ENCODE measurements at places on chromosomes 2 and 18.

- no peak for DNase-seq
These were observed 61.7 kb downstream of the KCMF1 start for GRCh38 chr2:85032621-85033020.

DNA sequence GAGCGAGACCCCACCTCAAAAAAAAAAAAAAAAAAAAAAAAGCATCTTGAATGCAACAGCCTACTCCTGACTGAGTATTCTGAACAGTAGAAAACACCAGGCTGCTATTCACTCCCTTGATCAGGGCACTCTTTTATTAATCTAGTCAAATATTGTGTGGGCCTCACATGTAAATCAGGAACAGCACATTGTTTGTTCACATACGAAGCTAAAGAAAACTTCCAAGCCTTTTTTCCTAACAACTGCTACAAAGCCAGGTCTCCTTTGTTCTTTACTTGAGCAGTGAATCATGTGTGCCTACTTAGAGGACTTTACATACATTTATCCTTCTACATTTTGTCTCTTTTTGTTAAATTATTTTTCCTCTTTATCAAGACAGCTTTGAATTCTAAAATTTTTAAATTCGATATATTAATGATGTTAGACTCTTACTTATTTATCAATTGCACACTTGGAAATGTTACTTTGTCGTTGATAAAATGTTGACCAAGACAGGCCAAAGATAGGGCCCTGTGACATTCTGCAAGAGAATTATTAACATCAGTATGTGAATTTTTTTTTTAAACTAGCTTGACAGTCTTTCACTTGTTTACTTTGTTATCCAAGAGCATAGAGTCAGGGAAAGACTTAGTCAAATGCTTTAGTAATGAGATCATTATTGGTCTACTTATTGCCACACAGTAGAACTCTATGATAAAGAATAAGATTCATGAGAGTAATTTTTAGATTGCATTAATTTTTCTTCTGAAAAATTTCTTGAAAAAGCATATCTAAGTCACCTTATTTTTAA is 13.2 kb downstream of the SPATS2L start:
- DNase-seq, result no peak

- no peak for DNase-seq
These were observed 61.3 kb downstream of the NABP1 start for GRCh38 chr2:191739194-191739593.

DNA sequence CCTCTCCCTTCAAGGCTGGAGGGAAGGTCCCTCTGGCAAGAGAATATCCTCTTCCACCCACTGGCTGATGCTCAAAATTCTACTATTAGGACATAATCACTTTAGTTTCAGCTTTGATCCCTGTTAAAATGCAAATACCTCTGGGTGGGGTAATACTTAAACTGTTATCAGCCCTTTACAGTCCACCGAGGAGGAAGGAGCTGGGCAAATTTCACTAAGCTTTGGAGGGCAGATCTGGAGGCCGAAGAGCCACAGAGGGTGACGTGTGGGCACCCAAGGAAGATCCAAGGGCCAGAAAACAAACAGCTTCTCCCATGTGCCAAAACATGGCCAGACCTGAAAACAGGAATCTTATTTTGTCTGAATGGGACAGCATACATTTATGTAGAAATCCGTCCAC is 74.6 kb upstream of the BCL11A start:
- DNase-seq, result no peak

DNA sequence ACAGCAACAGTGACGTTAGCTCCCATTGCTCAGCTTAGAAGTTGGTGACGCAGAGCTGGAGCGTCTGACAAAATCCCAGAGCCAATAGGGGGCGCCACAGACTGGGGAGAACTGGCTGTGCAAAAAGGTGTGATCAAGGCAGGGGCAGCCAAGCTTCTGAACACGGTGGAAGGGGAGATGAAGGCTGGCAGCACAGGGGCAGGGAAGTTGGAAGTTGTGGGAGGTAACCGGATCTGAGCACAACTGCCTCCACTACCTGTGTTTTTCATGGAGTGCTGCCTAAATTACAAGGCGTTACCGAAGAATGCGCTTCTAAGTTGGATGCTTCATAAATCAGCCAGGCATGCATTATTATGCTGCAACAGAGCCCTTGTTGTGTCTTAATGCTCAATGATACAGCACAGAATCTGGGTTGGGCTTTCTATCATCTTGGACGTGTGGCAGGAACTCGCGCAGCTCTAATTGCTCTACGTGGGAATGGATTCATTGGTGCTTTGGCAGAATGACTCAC is 370.0 kb downstream of the SLC4A3 start:
- peak; percentile 50 for DNase-seq

GRCh38 chr18:33269223-33269622 is 171.3 kb downstream of the CCDC178 start:
- no peak for DNase-seq

DNA sequence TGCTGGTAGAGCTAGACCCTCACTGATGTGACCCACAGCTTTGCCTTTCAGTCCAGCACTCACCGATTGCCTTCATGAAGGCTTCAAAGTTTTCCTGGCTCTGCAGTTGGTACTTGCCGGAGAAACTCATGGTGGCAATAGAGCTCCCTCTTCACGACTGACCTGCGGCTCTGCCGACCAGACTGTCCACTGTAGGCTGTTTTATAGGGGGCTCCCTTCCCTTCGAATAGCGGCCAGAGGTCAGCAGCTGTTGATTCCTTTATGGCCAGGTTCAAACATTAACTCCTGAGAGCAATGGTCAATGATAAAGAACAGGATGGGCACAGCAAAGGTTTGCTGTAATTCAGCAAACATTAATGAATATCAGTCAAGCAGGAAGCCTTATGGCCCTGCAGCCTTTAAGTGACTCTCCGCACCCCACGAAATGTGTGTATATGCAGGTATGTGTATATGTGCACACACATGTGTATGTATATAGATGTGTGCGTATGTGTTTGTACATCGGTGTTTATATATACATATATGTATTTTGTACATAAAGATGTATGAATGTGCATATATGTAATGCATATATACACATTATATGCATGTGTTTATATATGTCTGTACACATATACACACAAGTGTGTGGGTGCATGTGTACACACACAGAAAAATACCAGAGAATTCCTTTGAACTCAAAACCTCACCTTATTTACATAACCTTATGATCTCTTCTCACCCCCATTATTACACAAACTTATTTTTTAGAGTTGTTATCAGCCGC is at the start of gene FABP1:
TSS of gene FABP1 (minus strand) at position 175 of the 766 bp plus-strand sequence. CDS start at position 130, 45 bp downstream.
- DNase-seq, result no peak

DNA sequence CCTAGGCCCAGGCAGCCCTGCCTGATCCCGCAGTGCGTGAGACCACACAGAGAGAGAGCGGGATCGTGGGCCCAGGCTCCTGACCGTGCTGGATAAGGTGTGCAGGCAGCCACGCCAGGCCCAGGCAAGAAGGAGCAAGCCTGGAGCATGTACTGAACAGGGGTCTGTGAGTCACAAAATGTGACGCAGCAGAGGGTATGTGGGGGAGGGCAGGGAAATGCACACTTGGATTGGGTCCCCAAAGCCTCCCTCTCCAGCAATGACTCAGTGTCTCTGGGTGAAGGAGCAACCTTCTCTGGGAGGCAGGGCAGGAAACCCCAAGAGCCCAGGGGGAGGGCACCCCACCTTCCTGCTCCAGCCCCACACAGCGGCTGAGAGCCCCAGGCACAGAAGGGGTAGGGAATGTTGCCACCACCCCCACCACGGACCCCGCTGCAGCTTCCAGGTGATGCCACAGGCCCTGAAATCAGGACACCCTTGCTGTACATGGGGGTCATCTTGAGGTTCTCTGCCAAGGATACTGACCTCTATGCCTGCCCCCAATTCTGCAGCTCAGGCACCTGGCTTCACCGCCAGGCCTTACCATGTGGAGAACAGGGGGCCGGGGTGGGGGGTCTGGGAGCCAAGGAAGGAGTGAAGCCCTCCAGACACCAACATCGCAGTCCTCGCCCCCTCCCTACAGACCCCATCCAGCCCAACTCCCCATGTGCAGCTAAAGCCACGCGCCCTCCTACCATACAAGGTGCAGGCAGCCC is 1.3 kb upstream of the GPC1 start:
- no peak for DNase-seq

All from NCI-H69 (cell line).